Prostate gland (tissue), 2 donors: ENCODE measurements at places on chromosomes 11 and 22.

- no peak for DNase-seq
Observed at GRCh38 chr22:37208401-37209139, 3.7 kb downstream of the SSTR3 start.

DNA sequence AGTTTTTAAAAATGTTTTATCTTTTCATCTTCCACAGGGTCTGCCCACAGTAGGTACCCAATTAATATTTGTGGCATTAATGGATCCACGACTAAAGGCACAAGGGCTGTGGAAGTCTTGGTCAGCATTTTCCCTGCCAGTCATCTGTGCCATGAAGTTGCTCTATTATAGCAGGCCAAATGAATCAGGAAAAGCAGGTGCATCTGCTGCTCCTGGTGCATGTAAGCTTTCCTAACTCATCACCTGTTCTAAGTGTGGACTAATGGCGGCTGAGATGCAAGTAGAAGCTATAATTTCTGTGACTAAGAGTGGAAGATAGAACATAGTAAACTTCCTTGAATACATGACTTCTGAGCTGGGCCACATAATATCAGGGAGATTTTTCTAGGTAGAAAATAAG is 182.5 kb upstream of the TENM4 start:
- DNase-seq: no peak

GRCh38 chr22:17085277-17086181 is 729 bp downstream of the IL17RA start:
- no peak for DNase-seq

DNA sequence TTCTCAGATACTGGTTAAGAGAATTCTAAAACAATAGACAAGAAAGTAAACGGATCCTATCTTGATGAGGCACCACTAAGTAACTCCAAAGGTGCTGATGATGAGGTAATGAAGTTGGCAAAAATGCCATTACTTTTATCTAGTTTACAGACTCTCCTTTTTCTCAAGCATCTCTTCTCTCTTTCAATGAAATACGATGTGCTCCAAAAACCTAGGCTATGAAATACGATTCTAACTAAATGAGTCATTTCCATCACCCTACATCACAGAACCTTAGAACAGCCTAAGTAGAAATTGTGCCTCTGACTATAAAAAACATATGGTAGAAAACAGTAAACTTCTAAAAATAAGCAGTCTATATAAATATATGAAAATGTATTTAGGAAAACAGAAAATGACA is 58.9 kb upstream of the ARHGAP32 start:
- DNase-seq: no peak
